ENCODE measurements at places on chromosomes 7 and 10. TPM values are rescaled to one million over a fixed set of nuclear protein-coding genes. Genes with fewer than 3 reads are reported as not detected.
A peak's percentile ranks its signal among the peaks of the same experiment; 100 is the strongest.

DNA sequence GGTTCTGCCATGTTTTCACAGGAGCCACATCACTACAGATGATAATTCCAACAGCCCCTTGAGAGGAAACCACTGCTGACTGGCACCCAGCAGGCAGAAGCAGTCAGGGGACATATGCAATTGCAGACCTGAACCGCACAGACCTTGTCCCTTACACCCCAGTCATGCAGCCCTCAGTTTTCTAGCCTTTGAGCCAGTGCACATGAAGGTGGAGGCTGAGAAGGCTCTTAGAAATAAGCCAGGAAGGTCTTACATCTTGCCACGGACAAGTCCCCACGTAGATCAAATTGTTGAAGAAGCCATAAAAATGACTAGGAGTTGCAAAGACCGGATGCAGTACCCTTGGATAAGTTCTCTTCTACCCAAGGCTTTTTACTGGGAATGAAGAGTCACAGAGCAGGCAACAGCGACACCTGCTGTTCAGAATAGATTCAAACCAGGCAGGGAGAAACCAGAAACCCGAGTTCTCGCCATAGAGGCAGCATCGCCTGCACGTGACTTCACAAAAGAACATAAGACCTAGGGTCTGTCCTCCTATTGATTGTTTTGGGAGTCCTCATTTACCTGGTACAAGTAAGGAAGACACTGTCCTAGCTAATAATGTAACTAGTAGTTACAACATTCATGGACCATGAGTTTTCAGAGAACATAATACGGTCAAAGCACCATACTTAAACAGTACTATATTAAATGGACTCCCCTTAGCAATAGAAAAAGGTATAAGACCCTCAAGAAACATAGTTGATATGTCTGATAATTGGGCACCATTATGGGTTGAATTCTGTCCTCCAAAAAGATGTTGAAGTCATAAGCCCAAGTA is 11.1 kb downstream of the STEAP1B start:
- no peak overlapping the region for H3K4me3 ChIP-seq
- H3K4me1 ChIP-seq = no peaks in the 10 kb centered on the region
- peak; percentile 81 for DNase-seq
- no peaks in the 10 kb centered on the region for H3K36me3 ChIP-seq

DNA sequence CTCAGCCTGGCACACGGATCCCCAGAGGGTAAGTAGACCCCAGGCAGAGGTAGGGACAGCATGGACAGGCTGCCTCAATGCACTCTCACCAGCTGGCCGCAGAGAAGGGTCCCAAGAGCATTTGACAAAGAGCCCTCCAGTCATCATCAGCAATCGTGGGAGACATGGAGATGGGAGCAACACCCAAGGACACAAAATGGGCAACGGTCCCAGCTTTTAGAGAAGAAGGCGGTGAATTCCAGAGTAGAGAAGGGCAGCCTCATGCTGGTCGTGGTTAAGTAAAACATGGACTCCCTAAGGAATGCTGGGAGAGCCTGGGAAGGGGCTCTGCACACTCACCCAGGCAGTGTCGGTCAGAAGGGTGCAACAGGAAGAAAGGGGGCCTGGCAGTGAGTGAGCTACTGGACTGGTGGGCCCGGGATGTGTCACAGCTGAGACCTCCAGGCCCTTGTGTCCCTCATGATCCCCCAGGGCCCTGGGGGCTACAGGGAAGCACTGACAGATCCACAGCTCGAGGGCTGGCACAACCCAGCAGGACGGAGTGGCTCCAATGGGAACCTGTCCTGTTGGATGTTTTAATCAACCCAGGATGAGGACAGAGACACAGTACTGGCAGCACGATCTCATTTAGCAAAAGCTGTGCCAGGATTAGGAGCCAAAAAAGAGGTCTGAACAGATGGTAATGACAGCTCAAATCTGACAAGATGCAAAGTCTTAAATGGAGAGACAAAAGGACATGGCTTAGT is 147.1 kb downstream of the NEURL1 start:
- H3K4me1 ChIP-seq = peaks cover 48% of the 10 kb centered on the region
- peak; percentile 55 for DNase-seq
- peaks cover 10% of the 10 kb centered on the region for H3K36me3 ChIP-seq
- no peak overlapping the region for H3K4me3 ChIP-seq
- no peaks in the 10 kb centered on the region for H3K27me3 ChIP-seq

DNA sequence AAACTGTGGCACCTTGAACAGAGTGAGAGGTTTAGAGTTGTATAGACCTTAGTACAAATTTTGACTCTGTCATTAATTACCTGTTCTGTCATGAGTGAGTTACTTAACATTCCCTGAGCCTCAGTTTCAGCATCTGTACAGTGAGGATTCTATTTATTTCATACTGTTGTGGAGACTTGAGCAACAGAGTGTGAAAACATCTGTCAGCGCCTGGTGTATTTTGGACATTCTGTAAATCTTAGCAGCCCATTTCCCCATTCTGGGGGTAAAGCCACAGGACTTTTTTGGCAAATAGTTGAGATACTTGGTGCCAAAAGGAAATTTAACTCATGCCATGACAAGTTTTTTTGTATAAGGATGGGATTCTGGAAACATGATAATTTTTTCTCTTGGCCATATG is 94.8 kb downstream of the AUTS2 start:
- no peak overlapping the region for H3K27ac ChIP-seq
- H3K4me1 ChIP-seq = no peaks in the 10 kb centered on the region
- no peak for DNase-seq

- peak; percentile 56 for DNase-seq
- peaks cover 16% of the 10 kb centered on the region for H3K4me1 ChIP-seq
- no peaks in the 10 kb centered on the region for H3K36me3 ChIP-seq
- H3K4me3 ChIP-seq = peak within 1 kb of the TSS; percentile 94
- no peaks in the 10 kb centered on the region for H3K27me3 ChIP-seq
- H3K27ac ChIP-seq = peak within 1 kb of the TSS; percentile 71
Measured at GRCh38 chr10:95290461-95291364, at the start of gene PDLIM1. TSS of gene PDLIM1 (minus strand) at chr10:95291003. CDS start at chr10:95290915, 88 bp downstream.

DNA sequence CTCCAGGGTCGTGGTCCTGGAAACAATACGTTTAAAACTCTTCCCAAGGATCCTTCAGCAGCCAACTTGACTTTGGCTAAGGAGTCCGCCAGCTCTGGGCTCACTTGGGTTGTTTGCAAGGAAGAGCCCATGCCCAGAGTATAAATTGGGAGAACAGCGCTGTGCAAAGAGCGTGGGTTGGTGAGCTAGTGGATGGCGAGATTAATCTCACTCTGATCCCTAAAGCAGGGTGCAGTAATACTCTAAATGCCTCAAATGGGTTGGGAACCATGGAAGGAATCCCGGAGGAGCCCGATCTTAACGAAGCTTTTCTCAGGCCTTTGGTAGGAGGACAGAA is 495 bp upstream of the SDHAF3 start:
- H3K27me3 ChIP-seq = no peaks in the 10 kb centered on the region
- no peaks in the 10 kb centered on the region for H3K36me3 ChIP-seq
- no peaks in the 10 kb centered on the region for H3K4me1 ChIP-seq
- DNase-seq = no peak
- peak overlapping the region; percentile 87 for H3K4me3 ChIP-seq

NANOS1 gene
- 1.2 TPM for total RNA-seq

DNA sequence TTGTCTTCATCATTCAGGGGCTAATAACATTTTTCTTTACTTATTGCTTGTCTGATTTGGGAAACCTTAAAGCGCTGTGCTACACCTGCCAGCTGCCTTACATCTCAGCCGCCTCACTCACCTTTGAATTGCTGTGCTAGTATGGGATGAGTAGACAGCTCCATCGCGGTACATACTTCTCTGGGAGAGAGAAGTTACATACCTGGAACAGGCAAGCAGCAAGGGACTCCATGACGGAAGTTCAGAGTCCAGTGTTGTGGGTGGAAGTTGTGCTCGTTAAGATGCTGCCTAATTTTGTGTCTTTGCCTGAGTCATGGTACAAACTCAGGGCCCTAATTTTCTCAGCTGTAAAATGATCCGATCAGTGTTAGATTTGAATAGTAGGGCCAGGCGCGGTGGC is 1.9 kb downstream of the NUB1 start:
- no peaks in the 10 kb centered on the region for H3K27me3 ChIP-seq
- H3K27ac ChIP-seq = no peak overlapping the region
- no peaks in the 10 kb centered on the region for H3K4me1 ChIP-seq
- H3K4me3 ChIP-seq = no peak overlapping the region

DNA sequence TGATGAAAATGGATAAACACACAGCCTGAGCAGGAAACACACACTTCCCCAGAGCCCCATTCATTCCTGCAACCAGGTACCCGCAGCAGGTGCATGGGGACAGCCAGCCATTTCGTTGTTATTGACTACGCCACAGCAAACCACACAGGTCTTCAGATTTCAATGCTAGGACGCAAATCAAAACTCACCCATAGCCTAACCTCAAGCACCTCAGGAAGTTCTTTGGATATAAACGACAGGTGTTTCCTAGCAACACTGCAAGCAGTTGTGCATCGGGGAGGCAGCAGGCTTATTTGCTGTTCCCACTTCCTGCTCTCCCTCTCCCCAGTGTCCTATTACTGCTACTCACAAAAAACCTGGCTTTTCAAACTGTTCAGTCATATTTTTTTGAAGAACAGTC is 176.5 kb upstream of the FRMD4A start:
- H3K4me3 ChIP-seq = no peak overlapping the region
- no peaks in the 10 kb centered on the region for H3K27me3 ChIP-seq
- no peaks in the 10 kb centered on the region for H3K36me3 ChIP-seq
- no peaks in the 10 kb centered on the region for H3K4me1 ChIP-seq

GRCh38 chr7:101595246-101595645 is 33.9 kb downstream of the MYL10 start:
- H3K4me3 ChIP-seq = no peak overlapping the region
- H3K36me3 ChIP-seq = no peaks in the 10 kb centered on the region
- no peaks in the 10 kb centered on the region for H3K4me1 ChIP-seq
- H3K27me3 ChIP-seq = peaks cover 3% of the 10 kb centered on the region

DNA sequence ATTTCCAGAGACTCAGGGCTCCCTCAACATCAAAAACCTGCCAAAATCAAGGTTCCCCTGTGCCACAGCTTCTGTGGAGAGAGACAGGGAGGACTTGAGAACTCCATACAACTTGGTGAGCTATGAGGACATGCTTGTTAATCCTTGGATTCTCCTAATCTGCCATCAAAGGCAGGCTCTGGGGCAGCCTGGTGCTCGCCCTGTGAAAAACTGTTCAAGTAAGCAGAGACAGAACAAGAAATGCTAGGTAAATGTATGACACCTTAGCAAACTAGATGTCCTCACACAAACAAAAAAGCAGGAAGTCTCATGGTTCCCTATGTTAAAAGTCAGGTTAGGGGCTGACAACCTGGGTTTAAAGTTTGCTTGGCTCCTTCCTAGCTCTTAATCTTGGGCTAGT is 73.6 kb downstream of the ANK3 start:
- DNase-seq = no peak
- H3K4me3 ChIP-seq = no peak overlapping the region
- no peaks in the 10 kb centered on the region for H3K36me3 ChIP-seq
- H3K27ac ChIP-seq = no peak overlapping the region

DNA sequence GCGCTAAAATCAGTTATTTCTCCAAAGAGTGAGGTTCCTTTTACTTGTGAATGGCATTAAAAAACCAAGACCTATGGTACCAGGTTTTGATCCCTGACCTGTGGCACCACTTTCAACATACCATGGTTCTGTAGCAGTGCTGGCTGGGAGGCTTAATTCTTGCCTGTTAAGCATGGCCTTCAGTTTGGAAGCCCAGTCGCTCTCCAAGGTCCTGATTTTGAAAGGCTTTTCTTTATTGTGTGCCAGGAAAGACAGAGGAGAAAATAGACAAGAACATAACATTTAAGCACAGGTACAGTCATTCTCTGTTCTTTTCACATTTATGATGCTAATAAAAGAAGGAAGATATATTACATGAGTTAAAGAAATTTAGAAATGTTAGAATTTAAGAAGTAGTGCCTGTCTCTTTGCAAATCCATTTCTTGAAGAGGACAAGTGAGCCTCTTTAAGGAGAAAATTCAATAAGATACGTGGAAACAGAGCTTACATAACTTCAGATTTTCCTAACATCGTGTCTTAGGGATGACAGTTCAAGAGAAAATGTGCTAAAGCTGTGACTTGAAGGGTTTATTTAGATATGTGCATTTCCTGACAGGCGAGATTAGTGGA is 357.6 kb downstream of the DPP6 start:
- no peaks in the 10 kb centered on the region for H3K27me3 ChIP-seq
- peak; percentile 1 for DNase-seq
- no peak overlapping the region for H3K4me3 ChIP-seq
- H3K36me3 ChIP-seq = no peaks in the 10 kb centered on the region

TMEM140 gene
- total RNA-seq = 29.7 TPM

GRCh38 chr10:2121929-2122328 is 384.6 kb upstream of the ADARB2 start:
- peak; percentile 7 for DNase-seq
- no peaks in the 10 kb centered on the region for H3K4me1 ChIP-seq
- no peaks in the 10 kb centered on the region for H3K27me3 ChIP-seq
- no peaks in the 10 kb centered on the region for H3K36me3 ChIP-seq
- H3K27ac ChIP-seq = no peak overlapping the region
- H3K4me3 ChIP-seq = no peak overlapping the region

DNA sequence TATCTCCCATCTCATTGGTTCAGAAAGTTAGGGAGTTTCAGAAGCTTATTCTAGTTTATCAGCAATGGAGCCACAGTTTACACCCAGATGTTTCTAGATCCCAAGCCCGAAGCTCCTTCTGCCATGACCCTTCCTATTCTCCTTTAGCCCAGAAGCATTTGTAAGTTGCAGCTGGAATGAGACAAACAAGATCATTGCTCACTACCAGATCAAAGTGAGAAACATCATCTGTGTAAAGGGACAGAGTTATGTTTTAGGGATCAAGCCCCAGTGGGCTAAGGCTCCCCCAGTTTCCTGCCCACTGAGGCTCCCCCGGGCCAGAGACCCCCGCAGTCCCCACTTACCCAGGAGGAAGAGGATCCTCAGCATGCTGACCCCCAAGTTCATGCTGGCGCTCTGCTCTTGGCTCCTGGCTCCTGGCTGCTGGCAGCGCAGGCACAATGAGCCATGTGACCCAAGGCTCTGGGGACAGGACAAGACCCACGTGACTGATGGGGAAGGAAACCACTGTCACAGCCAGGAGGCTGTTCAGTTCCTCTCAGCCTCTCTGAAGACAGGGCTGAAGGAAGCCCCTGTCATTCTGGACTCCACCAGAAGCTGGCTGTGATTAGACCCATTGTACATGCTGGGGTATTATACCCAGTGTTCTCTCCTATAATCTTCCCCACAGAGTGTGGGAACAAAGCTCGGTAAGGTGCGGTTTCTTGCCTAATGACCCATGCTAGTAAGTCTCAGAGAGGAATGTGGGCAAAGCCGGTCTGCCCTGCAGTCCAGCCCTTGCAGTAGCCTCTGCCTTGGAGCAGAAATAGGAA is at the start of gene TMEM273:
TSS of gene TMEM273 (minus strand) at position 442 of the 812 bp plus-strand sequence. CDS start at position 387, 55 bp downstream.
- no peak within 1 kb of the TSS for H3K4me3 ChIP-seq
- H3K4me1 ChIP-seq = peaks cover 2% of the 10 kb centered on the region
- DNase-seq = peak; percentile 37
- peaks cover 5% of the 10 kb centered on the region for H3K27me3 ChIP-seq

- peak overlapping the region; percentile 99 for H3K4me3 ChIP-seq
- H3K27ac ChIP-seq = no peak overlapping the region
- H3K27me3 ChIP-seq = no peaks in the 10 kb centered on the region
- peaks cover 5% of the 10 kb centered on the region for H3K36me3 ChIP-seq
- DNase-seq = no peak
- H3K4me1 ChIP-seq = peaks cover 10% of the 10 kb centered on the region
Measured at GRCh38 chr7:26197153-26198115, 3.1 kb downstream of the HNRNPA2B1 start.

Data from fibroblast of lung (primary cell).